ENCODE measurements at places on chromosomes 7 and 10.
A peak's percentile ranks its signal among the peaks of the same experiment; 100 is the strongest.

DNA sequence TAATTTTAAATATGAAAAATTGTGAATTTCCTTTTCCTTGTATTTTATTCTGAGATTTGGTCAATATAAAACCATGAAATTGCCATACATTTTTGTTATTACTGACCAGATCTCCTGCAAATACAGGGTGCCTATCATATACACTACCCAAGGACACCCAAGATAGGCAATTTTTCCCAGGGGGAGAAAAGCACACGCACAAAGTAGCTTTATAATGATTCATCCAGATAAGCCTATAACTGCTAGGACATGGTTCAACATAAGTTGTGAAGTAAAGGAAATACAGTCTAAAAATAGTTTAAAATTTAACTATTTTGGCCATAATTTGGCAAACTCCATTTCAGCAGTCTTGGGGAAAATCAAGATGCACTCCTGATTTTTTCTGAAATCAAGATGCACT, 4.8 kb downstream of the RUFY2 start:
- no peak for DNase-seq

- no peak for DNase-seq
These were observed 46.6 kb downstream of the RSU1 start for GRCh38 chr10:16770670-16771069.

- DNase-seq = no peak
These were observed 29.6 kb downstream of the FGFBP3 start for GRCh38 chr10:91879515-91880170.

- DNase-seq = no peak
These were observed 319.2 kb downstream of the CDC14C start for GRCh38 chr7:49243521-49243920.

- no peak for DNase-seq
These were observed 3.4 kb downstream of the ZNF239 start for GRCh38 chr10:43570971-43571370.

GRCh38 chr10:50396491-50397311, 145.4 kb upstream of the ASAH2 start:
- DNase-seq = no peak

- no peak for DNase-seq
These were observed 199.5 kb downstream of the INHBA start for GRCh38 chr7:41503438-41503837.

DNA sequence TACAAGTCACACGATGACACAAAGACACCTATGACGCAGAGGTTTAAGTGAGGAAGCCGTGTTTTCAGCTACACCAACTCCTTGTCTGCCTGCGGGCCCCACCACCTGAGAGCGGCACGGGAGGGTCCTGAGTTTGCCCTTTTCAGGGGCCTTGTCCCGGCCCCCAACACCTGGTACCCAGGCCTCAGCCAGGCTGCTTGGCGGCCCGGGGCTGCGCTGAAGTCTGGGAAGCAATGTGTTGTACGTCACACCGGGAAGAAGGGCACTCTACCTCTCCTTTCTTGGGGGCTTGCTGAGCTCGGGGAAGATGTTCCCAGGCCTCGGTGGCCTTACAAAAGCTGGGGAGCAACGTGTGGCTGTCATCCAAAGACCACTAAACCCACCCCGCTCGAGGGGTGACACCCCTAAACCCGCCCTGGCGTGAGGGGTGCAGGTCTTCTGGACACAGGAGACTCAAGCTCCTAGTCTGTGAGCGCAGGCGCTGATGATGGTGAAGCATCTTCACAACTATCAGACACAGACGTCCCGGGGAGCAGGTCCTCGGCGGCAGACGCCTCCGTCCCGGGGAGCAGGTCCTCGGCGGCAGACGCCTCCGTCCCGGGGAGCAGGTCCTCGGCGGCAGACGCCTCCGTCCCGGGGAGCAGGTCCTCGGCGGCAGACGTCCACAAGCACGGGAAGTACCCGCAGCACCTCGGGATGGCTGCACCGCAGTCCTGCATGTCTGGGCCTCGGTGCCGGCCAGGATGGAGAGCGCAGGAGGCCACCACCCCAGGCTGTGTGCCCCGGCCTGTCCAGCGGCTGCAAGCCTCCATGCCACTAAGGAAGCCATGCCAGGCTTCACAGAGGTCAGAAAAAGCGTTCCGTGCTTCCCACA, 15.4 kb downstream of the CFAP46 start:
- DNase-seq = no peak

DNA sequence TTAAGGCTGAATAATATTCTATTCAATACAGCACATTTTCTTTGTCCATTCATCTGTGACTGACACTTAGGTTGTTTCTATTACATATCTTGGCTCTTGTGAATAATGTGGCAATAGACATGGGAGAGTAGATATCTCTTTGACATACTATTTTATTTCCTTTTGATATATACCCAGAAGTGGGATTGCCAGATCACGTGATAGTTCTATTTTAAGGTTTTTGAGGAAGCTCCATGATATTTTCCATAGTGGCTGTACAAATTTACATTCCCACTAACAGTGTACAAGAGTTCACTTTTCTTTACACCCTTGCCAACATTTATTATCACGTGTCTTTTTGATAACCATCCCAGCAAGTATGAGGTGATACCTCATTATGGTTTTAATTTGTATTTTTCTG, 1114.7 kb downstream of the CNTNAP2 start:
- DNase-seq = no peak

DNA sequence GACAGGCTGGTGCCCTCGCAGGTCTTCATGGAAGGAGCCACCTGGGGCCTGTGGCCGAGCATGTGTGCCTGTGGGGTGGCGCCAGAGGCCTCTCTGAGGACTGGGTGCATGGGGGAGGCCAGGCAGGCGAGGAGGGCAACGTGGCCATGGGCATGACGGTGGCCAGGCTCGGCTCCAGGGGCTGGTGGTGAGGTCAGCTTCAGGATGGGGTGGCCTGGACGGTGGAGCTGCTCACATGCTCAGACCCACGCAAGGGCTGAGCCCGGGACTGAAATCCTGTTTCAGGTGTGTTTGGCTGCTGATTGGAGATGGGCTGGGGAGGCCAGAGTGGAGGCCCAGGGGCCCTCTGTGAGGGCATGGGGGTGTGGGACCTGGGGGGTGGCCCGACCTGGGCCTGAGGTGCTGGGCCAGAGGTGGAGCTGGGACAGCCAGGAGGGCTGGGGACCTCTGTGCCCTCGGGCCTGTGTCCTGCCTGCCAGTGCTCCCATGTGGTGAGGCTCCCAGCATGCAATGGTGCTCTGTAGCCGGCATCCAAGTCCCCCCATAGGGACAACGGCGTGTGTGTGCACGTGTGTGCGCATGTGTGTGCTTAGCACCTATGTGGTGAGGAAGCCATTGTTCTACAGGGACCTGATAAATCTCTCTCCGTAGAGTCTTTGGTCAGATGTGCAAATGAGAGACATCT, 71.1 kb downstream of the INPP5A start:
- no peak for DNase-seq

GRCh38 chr7:6385110-6385781, 62.5 kb downstream of the DAGLB start:
- DNase-seq = peak; percentile 53

DNA sequence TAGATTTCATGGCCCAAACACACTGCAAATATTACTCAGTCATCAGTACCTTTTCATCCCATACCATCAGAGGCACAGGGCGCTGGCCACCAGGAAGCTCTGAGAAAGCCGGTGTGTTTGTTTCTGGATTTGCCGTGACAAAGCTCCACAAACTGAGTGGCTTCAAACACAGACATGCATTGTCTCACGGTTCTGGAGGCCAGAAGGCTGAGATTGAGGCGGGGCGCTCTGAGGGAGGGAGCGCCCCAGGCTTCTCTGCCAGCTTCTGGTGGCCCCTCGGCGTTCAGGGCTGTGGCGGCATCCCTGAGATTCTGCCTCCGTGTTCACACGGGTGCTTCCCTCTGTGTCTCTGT, 3.7 kb upstream of the TTYH3 start:
- DNase-seq = peak; percentile 75

GRCh38 chr10:110808615-110809014, 63.1 kb upstream of the PDCD4 start:
- DNase-seq = no peak

DNA sequence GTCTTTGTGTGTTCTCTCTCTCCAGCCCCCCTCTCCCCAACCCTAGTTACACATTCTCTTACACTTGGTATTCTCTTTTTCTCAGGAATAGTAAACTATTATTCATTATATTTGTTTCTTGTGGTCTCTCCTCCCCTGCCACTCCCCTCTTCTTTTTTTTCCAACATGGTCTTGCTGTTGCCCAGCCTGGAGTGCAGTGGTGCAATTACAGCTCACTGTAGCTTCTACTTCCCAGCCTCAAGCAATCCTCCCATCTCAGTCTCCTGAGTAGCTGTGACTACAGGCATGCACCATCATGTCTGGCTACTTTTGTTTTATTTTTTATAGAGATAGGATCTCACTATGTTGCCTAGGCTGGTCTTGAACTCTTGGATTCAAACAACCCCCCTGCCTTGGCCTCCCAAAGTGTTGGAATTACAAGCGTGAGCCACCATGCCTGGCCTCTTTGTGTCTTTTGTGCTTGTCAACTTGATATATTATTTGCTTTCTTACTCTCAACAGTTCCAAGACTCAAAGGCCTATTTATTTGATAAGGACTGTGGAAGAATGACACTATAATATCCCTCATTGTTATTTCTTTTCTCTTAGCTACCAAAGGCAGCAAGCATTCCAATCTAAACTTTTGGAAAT, 66.9 kb downstream of the MLLT10 start:
- no peak for DNase-seq

DNA sequence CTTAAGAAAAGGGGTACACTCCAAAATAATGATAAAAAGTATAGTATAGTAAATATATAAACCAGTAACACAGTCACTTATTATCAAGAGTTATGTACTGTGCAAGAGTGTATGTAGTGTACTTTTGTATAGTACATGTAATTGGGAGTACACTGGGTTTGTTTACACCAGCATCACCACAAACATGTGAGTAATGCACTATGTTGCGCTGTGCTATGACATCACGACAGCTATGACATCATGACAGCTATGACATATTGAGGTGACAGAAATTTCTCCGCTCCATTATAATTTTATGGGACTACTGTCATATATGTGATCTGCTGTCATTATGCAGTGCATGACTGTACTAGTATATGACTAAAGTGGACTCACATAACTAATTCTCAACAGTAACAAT, 84.6 kb downstream of the KMT2C start:
- no peak for DNase-seq

GRCh38 chr7:130288829-130289228, 4.1 kb upstream of the CPA4 start:
- DNase-seq = no peak

DNA sequence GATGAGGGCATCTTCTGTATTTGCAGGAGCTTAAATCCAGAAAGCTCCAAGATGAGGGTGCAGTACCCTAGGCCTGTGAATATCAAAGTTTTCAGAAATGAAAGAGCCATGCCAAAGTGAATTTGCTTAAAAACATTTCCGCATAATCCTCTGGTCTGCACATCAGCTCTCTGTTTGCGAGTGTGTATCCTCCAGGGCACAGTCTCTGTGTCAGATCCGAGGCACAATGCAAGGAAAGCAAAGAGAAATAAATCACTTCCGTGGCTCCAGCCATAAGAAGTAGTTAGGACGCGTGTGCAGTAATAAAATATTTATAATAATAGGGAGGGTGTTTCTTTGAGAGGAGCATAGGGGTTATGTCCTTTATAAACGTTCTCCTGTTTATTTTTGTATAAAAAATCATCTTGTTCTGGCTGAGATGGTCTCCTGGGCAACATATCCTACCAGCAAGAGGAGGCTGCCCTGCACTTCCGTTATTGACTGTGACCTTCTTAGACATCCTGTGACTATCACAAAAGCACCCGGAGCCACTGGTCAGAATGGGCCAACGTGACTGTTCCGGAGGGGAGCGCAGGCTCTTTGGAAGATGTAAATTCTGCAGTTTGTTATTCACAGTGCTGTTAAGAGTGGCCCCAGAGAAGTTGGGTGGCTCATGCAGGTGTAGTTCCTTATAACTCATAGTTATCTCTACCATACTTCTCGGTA, 667.6 kb upstream of the FOXK1 start:
- no peak for DNase-seq

DNA sequence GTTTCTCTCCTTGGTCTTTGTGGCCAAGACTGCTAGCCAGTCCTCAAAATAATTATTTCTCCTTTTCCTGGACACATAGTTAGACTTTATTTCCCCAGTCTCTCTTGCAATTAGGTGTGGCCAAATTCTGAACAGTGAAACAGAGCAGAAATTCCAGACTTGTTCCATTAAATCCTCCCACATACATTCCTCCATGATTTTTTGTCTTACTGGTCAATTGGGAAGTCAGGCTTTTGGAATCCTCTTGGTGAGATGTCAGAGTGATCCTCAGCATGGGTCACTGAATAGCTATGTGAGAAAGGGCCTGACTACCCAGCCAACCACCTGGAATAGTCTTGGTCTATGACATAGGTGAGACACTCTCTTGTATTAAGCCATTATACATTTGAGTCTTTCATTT, 164.2 kb downstream of the DGKI start:
- DNase-seq = no peak

- DNase-seq = no peak
These were observed 148.2 kb downstream of the PRKCQ start for GRCh38 chr10:6431861-6432260.

GRCh38 chr7:88321694-88322093, 15.0 kb upstream of the STEAP4 start:
- no peak for DNase-seq

DNA sequence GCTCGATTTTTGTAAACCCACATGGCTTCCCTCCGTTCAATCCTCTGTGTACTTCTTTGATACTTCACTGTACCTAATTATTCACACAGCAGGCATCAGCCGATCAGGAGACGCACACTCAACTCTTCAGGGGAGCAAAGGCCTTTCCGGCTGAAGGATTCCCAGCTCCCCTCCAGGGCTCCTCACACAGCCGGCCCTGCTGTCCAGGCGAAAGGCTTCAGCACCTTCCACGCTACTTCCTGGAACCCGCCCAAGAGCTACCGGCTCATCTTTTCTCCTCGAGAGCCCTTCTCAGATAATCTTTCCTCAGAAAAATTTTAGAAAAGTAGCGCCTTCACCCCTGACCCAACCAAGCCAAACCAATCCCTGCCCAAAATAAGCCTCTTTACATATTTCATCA, 270.4 kb downstream of the ZMYND11 start:
- no peak for DNase-seq

DNA sequence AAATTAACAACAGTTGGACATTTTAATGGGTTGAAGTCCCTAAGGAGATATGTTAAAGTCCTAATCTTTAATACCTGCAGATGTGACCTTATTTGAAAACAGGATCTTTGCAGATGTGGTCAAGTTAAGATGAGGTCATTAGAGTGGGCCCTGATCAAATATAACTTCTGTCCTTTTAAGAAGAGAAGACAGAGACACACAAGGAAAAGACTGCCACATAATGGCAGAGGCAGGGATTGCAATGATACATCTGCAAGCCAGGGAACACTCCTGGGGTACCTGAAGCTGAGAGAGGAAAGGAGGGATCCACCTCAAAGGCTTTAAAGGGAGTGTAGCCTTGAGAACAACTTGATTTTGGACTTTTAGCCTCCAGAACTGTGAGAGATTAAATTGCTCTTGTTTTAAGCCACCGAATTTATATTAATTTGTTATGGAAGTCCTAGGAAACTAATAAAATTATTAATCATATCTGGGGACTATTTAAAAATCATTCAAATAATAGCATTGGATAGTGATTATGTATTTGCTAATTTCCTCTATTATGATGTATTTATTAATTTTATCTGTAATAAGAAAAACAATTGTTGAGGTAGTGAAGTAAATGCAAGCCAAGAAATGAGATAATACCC, 700.0 kb upstream of the PCDH15 start:
- peak; percentile 23 for DNase-seq

GRCh38 chr10:120492346-120492745, 35.3 kb downstream of the PLPP4 start:
- DNase-seq = no peak

GRCh38 chr10:132383751-132384196, 13.2 kb upstream of the PWWP2B start:
- no peak for DNase-seq

- DNase-seq = no peak
These were observed 69.2 kb downstream of the PODXL start for GRCh38 chr7:131487217-131487616.
